ENCODE measurements at places on chromosomes 13 and 19. TPM values are rescaled to one million over a fixed set of nuclear protein-coding genes. Genes with fewer than 3 reads are reported as not detected.

DNA sequence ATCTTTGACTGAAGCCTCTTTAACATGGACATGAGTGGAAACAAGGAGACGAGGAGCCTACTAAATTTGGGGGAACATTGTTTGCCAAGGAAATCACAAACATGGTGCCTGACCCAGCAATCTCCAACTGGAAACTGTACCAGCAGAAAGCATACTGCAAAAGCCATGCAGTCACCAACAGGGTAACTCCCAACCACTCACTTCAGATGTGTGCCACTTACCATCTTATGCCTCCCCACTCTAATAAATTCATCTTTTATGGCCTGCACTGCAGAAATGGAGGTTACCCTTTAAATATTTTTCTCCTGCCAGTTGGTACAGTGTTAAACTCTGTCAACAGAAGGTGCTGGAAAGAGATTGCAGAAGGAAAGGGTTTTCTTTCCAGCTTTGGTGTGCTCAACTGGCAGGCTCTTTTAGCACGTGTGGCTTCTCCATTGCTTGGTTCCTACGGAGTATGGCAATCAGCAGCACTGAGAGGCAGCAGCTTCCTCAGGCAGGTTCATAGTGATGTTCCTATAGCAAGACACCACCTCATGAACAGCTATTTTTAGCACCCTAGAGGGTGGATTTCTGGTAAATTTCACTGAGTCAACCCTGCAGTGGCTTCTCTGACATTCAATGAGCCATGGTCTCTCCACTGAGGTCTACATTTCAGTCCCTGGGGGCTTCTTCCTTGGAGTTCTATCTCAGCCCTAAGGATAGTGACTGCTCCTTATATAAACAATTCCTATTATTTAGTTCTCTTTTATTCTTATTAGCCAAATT is 21.4 kb downstream of the MIR17HG start:
- no peak for DNase-seq

DNA sequence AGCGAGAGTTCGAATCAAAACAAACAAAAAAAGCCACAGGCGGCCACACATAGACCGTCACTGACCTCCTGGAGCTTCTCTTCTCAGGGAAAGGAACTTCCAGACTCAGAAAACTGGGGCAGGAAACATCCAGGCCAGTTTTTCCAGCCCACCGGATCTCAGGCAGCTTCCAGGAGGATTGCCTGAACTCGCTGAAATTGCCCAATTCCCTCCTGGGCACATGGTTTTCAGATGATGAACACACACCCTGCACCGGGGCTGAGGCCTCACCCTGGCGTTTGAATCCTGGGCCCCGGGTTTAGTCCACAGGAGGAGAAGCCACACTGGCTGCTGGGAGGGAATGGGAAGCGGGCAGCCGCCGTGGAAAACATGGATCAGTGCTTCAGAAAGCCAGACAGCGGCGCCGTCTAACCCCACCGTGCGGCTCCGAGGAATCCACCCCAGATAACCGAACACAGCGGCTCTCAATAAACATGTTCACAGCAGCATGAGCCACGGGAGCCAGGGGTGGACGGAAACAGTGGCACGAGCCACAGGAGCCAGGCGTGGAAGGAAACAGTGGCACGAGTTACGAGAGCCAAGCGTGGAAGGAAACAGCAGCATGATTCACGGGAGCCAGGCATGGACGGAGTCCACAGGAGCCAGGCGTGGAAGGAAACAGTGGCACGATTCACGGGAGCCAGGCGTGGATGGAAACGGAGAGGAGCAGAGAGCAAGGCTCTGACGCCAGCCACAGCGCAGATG is 18.2 kb upstream of the PTBP1 start:
- no peak for DNase-seq

DNA sequence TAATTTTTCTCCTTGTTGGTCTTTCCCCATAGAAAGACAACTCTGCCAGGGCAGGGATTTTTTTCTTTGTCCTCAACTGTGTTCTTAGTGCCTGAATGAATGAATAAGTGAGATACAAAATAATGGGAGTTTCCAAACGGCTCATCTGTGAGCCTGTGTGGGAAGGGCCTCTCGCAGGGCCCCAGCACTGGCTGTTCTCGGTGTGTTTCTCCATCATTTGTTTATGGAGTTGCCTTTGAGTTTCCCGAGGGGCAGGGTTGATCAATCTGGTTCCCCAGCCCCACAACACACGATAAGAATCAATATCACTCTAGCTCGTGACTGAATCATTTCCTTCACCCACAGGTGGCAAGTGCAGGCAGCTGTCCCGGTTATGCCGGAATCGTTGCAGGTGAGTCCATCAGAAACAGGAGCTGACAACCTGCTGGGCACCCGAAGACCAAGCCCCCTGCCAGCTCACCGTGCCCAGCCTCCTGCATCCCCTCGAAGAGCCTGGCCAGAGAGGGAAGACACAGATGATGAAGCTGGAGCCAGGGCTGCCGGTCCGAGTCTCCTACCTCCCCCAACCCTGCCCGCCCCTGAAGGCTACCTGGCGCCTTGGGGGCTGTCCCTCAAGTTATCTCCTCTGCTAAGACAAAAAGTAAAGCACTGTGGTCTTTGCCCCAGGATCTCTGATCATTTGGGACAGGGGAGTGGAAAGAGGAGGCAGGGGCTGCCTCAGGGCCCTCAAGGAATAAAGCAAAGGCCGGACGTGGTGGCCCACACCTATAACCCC is 14.9 kb downstream of the FXYD5 start:
- no peak for DNase-seq

DNA sequence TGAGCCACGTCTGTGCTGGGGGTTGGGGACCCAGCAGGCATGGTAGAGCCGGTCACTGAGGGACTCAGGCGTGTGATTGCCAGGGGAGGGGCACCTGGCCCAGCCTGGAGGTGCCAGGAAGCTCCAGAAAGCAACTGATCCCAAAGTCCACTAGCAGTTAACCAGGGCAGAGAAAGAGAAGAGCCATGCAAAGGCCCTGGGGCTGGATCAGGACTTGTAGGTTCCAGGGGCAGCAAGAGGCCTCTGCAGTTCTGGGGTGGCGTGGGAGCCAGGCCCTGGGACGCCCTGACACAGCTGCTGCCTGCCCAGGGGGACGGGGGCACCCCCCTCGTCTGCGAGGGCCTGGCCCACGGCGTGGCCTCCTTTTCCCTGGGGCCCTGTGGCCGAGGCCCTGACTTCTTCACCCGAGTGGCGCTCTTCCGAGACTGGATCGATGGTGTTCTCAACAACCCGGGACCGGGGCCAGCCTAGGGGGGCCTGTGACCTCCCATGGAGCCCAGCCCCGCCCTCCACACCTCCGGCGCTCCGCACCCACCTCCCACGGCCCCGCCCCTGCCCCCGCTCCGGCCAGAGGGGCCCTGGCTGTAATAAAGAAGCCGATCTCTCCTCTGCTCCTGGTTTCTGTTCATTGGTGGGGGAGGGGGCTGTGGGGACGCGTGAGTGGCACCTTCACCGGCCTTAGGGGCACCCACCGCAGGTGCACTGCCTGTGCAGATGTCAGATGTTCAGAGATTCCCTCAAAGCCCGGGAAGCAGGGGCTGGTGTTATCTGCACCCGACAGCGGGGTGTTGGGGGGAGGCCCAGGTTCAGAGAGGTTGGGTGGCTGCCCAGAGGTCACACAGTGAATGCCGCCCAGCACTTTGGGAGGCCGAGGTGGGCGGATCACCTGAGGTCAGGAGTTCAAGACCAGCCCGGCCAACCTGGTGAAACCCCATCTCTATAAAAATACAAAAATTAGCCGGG is 4.1 kb downstream of the AZU1 start:
- DNase-seq = no peak

GRCh38 chr13:26971990-26972887 is 199.4 kb downstream of the USP12 start:
- DNase-seq = no peak

- no peak for DNase-seq
Measured at GRCh38 chr13:100497389-100497788, 91.2 kb downstream of the GGACT start.

- DNase-seq = no peak
Measured at GRCh38 chr19:57058871-57059270, 60.9 kb upstream of the USP29 start.

TPP2 gene
- 19.5 TPM for polyA plus RNA-seq

ACER1 gene
- not detected for polyA plus RNA-seq

Data from heart right ventricle (tissue), 16 donors.